SK-MEL-5 (cell line): ENCODE measurements at places on chromosomes 2 and 18. TPM values are rescaled to one million over a fixed set of nuclear protein-coding genes. Genes with fewer than 3 reads are reported as not detected.

- no peak for DNase-seq
Measured at GRCh38 chr2:230217424-230217823, 2.4 kb downstream of the SP110 start.

DNA sequence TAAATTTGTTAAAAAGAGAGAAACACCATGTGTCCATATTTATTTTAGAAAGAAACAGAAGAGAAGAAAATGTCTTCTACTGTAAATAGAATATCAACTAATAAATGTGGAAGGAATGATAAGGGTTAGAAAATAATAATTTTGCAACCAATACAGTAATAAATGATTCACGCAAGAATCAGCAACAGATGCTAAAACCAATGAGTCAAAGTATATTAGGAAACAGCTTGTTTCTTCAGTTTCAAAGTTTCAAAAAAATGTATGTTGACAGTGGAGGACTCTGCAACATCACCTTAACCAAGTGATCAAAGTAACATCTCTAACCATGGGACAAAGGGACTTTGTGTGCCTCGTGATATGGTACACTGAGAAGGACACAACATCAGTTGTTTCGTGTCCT, 147.0 kb downstream of the TWIST2 start:
- no peak for DNase-seq

DNA sequence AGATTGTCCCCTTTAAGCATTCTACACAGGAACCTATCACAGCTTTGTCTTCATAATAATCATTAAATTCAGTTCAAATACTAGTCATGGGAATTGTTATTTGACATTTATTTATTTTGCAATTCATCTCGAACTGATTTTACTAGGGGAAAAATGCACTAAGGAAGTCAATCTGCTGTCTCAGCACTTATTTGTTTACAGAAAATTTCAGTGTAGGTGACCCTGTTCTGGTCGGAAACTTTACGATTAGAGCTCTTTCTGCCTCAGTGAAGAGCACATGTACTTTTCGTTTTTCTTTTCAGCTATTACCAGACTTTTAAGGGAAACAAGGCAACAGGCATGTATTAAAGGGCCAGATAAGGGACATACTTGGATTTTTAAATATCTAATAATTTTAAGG, 1405.7 kb upstream of the ZEB2 start:
- DNase-seq, result no peak

- no peak for DNase-seq
Measured at GRCh38 chr2:68368654-68369336, 3.7 kb downstream of the PLEK start.

GRCh38 chr2:99660616-99661406, 171.0 kb upstream of the REV1 start:
- peak; percentile 78 for DNase-seq

- no peak for DNase-seq
Measured at GRCh38 chr2:3645745-3646389, 12.1 kb upstream of the ALLC start.

DNA sequence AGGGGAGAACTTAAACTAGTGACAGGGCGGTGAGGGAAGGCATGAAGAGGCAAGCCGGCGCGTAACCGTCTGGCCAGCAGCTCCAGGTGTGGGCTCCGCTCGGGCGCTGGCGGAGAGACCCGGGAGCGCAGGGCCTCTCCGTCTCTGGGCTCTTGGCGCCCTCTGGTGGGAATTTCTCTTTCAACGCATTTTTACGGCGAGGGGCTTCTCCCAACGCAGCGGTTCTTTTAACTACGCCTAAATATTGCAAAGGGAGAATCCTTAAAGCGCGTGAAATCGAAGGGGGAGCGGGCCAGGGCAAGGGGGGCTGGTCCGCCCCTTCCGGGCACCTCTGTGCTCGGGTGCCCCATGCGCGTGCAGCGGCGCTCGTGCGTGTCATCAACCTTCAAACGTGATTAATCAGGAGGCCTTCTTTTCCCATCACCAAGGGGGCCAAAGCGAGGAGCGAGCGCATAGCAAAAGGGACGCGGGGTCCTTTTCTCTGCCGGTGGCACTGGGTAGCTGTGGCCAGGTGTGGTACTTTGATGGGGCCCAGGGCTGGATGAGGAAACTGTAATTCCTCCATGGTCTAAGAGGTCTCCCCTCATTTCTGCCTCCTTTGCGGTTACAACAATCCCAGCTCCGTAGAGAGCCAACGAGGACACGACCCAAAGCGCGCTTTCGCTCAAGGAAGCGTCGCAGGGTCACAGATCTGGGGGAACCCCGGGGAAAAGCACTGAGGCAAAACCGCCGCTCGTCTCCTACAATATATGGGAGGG, 762 bp upstream of the GAD1 start:
- peak; percentile 73 for DNase-seq

GRCh38 chr2:172586245-172586891, 30.5 kb downstream of the PDK1 start:
- no peak for DNase-seq

DNA sequence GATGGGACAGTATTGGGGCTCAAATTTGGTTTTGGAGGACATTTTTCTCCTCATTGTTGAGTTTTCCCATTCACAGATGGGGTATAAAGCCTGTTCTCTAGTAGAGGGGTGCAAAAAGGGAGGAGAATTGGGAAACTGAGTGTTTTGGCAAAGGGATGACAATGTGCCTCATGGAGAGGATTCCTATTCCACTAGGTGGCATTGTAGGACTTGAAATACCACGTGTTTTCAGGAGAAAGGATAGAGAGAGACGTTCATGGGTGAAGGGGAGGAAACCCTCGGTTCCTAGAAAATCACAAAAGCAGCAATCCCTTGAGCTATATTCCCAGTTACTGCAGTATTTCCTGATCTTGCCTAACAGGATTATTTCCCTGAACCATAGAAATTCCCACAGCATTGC, 113.7 kb upstream of the SRD5A2 start:
- peak; percentile 54 for DNase-seq

- no peak for DNase-seq
Measured at GRCh38 chr2:42964439-42965083, 172.2 kb upstream of the HAAO start.

DNA sequence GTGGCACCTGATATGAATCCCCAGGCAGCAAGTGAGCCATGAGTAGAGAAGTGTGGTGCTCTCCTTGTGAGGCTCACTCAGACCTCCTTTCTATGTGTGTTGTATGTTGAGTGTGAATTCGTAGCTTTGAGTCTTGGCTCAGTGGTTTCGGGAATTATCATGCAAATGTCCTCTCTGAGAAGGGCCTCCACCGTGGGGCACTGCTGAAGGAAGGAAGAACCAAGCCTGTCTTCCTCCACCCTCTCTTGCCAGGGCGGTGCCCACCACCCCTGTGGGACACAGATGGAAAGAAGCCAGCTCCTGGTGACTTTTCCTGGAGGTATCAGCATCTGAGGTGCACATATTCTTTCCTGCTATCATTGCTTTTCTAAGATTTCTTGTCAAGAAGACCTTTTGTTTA, 156.1 kb downstream of the MYT1L start:
- DNase-seq, result no peak

DNA sequence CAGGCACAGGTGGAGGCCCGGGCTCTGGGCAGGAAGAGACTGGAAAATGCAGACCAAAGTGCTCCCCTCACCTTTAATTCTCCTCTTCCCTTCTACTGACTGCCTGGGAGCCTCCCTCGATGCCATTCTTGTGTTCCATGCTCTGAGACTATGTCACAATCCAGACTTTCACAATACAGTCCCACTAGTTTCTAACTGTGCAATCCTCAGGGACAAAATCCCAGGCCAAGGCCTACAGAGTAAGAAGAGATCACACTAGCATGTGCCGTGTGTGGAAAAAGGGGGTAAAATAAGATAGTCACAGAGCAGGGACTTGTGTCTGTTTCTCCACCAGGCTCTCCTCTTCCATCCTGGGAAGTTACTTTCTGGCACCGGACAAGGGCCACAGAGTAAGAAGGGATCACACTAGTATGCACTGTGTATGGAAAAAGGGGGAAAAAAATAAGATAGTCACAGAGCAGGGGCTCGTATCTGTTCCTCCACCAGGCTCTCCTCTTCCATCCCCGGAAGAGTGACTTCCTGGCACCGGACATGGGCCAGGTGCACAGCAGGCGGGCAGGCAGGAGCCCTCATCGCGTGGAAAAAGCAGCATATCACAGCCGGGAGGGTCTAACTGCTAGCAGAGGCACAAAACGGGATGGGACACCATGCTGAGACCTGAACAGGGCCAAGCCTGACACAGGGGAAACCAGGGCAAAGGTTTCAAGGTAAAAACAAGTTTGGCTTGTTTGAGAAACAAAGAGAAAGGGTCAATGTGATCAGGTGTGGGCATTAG, 9.6 kb downstream of the CYB5A start:
- DNase-seq, result no peak

DNA sequence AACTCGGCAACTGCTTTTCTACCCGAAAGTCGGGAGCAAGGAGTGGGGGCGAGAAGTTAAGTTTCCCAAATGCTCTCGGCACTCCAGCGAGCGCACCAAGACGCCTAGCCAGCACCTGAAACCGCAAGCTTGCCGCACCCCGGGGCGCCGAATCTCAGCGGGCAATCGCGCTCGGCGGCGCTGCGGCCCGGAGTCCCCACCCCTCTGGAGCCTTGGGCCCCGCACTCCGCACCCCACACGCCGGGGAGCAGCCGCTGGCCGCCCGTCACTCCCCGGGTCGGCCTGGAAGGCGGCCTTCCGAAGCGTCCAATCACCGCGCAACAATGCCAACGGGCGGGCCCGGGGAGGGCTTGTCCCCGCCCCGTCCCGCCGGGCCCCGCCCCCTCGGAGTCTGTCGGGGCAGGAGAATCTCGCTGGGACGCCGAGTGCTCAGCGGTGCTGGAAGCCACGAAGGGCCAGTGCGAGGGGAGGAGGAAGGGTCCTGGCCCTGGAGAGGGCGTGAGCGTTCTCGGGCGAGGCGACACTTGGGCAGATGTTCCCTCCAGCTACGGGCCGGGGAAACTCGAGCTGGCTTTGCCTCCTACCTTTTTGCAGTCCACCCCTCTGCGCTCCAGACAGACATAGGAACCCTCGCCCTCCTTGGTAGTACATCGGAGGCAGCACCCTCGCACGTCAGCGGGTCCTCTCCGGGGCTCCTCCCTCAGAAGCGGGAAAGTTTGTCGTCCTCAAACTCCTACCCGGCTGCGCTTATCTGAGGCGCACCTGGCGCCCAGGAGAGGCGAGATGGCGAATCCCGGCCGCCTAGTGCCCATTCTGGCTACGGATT, 1.1 kb upstream of the ZBTB7C start:
- DNase-seq, result peak; percentile 77

GRCh38 chr2:12990523-12990922, 273.8 kb downstream of the TRIB2 start:
- peak; percentile 46 for DNase-seq

DNA sequence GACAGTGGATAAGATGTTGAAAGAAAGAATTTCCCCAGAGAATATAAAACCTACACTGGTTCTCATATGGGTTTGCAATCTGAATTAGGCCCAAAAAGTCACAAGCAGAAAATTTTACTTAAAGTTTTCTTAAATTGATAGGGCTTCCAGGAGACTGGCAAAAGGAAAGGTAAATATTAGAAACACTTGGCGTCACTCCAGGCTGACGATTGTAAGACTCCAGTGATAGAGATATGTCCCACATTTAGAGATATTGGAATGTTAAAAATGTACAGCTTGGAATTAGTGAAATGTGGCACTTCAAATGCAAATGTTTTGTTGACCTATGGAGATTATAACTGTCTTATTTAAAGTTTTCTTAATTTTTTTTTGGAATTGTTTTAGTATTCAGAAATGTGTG, 14.0 kb downstream of the YIPF4 start:
- DNase-seq, result no peak

- DNase-seq, result no peak
Measured at GRCh38 chr2:2926009-2926857, 451.4 kb downstream of the EIPR1 start.

GRCh38 chr2:37039580-37039979, 44.6 kb downstream of the HEATR5B start:
- no peak for DNase-seq

GRCh38 chr2:231593666-231594065, 1.0 kb downstream of the TEX44 start:
- DNase-seq, result no peak

- no peak for DNase-seq
Measured at GRCh38 chr2:238777369-238778067, 70.4 kb upstream of the TWIST2 start.

- DNase-seq, result no peak
Measured at GRCh38 chr2:71458413-71459083, 5.2 kb downstream of the DYSF start.

DNA sequence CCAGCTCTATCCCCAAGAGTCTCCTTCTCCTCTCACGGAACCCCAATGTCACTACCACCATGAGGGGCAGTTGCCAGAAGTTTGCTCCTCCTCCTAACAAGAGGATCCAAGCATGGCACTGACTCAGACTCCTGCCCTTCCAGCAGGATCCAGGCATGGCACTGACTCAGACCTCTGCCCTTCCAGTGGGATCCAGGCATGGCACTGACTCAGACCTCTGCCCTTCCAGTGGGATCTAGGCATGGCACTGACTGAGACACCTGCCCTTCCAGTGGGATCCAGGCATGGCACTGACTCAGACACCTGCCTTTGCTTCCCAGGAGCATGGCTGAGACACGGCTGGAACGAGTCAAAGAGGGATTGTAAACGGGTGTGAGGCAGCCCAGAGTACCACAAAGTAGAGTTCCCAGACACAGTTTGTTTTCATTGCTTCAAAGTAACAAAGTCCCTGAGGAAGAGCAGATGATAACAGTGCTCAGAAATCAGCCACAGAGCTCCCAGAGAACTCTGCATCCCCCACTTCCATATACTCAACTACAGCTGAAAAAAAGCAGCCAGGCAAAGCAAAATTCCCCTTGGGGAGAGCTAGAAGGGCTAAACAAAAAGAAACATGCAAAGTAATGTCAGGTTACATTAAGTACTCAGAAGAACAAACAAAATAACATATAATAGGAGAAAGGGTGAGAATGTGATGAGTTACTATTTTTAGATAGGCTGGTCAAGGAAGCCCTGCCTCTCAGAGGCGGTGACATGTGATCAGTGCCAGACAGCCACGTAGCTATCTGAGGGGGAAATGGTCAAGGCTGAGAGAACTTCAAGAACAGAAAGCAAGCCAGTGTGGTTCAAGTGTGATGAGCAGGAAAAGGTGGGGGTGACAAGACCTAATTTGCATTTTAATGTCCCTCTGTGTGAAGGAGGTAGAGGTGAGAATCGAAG, 3.0 kb downstream of the BUB1 start:
- DNase-seq, result peak; percentile 44

DNA sequence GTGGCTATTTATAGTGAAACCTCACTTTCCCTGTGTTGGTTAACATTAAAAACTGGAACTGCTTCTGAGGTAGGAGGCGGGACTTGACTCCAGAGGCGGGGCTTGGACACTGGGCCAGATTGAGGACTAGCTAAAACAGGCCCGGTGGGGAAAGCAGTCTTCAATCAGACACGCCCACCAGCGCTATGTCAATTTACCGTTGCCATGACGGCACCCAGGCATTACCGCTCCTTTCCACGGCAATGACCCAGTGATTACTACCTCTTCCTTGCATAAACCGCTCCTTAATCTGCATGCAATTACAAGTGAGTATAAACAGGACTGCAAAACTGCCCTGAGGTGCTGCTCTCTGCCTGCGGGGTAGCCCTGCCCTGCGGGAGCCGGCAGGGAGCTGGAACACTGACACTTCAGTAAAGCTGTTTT, 35.3 kb downstream of the LRRFIP1 start:
- peak; percentile 28 for DNase-seq

RTP5 gene
- total RNA-seq, result not detected in 2 replicates

COL6A3 gene
- 0.05 and 0.11 TPM in 2 replicates for total RNA-seq

BMP10 gene
- not detected in 2 replicates for total RNA-seq

HTRA2 gene
- total RNA-seq, result 99.6 and 106 TPM in 2 replicates

LINC00305 gene
- not detected in 2 replicates for total RNA-seq

KCNJ13 gene
- total RNA-seq, result 2.2 and 2.3 TPM in 2 replicates

DCDC2C gene
- total RNA-seq, result not detected in 2 replicates

MEP1B gene
- total RNA-seq, result not detected in 2 replicates

CACNB4 gene
- 0.29 and 0.35 TPM in 2 replicates for total RNA-seq

KLHL29 gene
- 5.5 and 6.4 TPM in 2 replicates for total RNA-seq

OSR1 gene
- total RNA-seq, result not detected in 2 replicates
